ENCODE measurements at places on chromosomes 3 and 15.

- no peak for DNase-seq
These were observed 31.3 kb upstream of the BLM start for GRCh38 chr15:90685591-90686434.

DNA sequence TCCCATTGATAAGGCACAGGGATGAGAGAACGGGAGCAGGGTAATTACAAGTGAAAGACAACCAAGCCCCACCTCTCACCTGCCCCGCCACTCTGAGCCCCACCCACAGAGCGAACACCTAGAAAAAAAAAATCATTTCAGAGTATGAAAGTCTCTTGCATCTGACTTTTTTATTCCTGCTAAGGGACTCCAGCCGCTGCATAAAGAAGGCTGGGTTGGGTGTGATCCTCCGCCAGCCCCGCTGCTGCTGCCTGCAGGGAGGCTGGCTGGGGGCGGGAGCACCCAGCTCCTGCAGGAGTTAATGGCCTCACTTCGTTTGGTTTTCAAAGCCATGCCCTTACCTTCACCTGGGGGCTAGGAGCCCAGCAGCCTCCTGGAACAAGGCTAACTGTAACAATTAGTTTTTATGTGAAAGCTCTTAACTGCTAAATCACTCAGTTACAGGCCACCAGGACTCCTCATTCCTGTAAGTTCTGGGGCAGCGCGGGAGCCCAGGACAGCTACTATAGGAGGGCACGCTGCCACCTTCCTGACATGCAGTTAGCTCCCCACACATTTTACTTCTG lies 78.0 kb upstream of the SNRPA1 start:
- DNase-seq = no peak

GRCh38 chr3:182027366-182027765 lies 315.6 kb downstream of the SOX2 start:
- DNase-seq = no peak

DNA sequence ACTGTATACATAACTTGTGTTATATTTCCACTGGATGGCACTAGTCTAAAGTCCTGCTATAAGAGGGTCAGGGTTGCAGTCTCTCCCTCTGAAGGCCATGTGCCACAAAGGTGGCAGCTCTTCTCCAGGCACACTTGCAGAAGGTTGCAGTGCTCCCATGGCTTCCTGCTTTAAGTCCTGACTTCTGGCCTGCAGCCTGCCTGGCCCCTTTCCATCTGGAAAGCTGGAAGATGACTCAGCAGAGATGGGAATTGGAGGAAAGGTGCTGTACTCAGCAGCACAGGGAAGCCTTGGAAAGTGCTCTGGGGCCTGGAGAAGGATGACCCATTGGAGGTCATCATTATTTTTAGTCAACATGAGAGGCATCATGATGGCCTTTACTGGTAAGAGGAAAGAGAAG lies 40.9 kb upstream of the MRPL3 start:
- DNase-seq = no peak

DNA sequence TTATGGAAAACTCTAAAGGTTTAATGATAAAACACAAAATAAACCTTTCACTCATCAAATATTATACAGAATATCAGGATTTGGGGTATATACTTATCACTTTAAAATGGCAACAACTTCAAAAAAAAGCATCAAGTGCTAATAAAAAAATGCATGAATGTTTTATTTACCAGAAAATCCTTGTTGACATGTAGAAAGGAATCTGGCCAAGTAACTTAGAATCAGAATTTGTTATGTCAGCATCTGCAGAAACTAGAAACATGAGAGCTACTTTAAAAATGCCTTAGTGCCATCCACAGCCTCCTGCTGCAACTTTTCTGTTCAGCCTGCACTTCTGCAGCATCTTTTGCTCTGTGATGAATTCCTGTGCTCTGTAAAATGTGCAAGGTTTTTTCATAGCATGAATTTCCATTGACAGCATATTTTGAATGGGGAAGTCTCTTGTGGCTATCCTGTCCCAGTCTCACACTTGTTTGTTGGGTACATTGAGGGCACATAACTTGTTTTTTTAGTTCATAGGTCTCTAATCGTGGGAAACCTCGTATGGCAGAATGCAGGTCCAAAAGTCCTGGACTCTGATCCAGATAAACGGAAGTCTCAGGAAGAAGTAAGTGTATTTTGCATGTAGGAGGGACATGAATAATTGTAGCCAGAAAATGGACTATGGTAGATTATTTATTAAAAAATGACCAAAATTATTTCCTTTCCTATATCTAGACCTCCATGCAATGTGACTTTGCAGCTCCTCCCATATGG lies 21.1 kb upstream of the MYRIP start:
- no peak for DNase-seq

- no peak for DNase-seq
These were observed 490.8 kb downstream of the MCTP2 start for GRCh38 chr15:94722024-94722636.

- DNase-seq = no peak
These were observed 267.0 kb downstream of the PLCL2 start for GRCh38 chr3:17151598-17152373.

GRCh38 chr3:188133646-188134045 lies 20.3 kb upstream of the LPP start:
- DNase-seq = no peak

Measured in NCI-H2081 treated with DMSO at 0.1 percent for 48 hours (cell line).